Uterine smooth muscle cell (primary cell): ENCODE measurements at places on chromosomes 1 and 21. TPM values are rescaled to one million over a fixed set of nuclear protein-coding genes. Genes with fewer than 3 reads are reported as not detected.

DEPDC1 gene
- 25.7 and 75.8 TPM in 2 replicates for total RNA-seq

WLS gene
- 88.9 and 154 TPM in 2 replicates for total RNA-seq

RNF115 gene
- total RNA-seq, result 19.9 and 24.3 TPM in 2 replicates

LCE2B gene
- not detected in 2 replicates for total RNA-seq

TMEM200B gene
- total RNA-seq, result 21.0 and 22.8 TPM in 2 replicates

CDC42 gene
- total RNA-seq, result 340 and 543 TPM in 2 replicates

CHIA gene
- not detected in 2 replicates for total RNA-seq

ZNF648 gene
- not detected in 2 replicates for total RNA-seq

OLFML3 gene
- 187 and 300 TPM in 2 replicates for total RNA-seq

CYP2J2 gene
- 0.12 and 0.33 TPM in 2 replicates for total RNA-seq

STRIP1 gene
- 55.3 and 55.4 TPM in 2 replicates for total RNA-seq

OR2G6 gene
- not detected in 2 replicates for total RNA-seq

CD5L gene
- not detected in 2 replicates for total RNA-seq

FAM177B gene
- not detected in 2 replicates for total RNA-seq

ITLN1 gene
- not detected in 2 replicates for total RNA-seq

TCP10L gene
- under 0.01 and 0.11 TPM in 2 replicates for total RNA-seq

ALG14 gene
- total RNA-seq, result 2.9 TPM in 2 replicates

OSCP1 gene
- 7.7 and 15.5 TPM in 2 replicates for total RNA-seq

RHOU gene
- 2.1 and 2.4 TPM in 2 replicates for total RNA-seq

TRIM67 gene
- not detected in 2 replicates for total RNA-seq

LHX4 gene
- total RNA-seq, result under 0.01 and 0.12 TPM in 2 replicates

TRAF3IP3 gene
- total RNA-seq, result not detected in 2 replicates

MX1 gene
- 9.9 and 19.6 TPM in 2 replicates for total RNA-seq

PEX10 gene
- total RNA-seq, result 38.4 and 42.6 TPM in 2 replicates
